ENCODE measurements at places on chromosomes 11 and 22. TPM values are rescaled to one million over a fixed set of nuclear protein-coding genes. Genes with fewer than 3 reads are reported as not detected.
A peak's percentile ranks its signal among the peaks of the same experiment; 100 is the strongest.

Gene CNIH2
- total RNA-seq, result 0.78 TPM

Gene NRXN2
- not detected for total RNA-seq

Gene BAIAP2L2
- total RNA-seq, result 0.20 TPM

Gene DEUP1
- total RNA-seq, result not detected

Gene DBX1
- total RNA-seq, result not detected

Gene NPAS4
- total RNA-seq, result not detected

Gene GPR83
- not detected for total RNA-seq

Gene RCOR2
- total RNA-seq, result 0.13 TPM

Gene ELF5
- not detected for total RNA-seq

Gene CTSW
- not detected for total RNA-seq

Gene CREB3L1
- total RNA-seq, result 0.78 TPM

Gene RNF169
- 21.3 TPM for total RNA-seq

- peak; percentile 39 for DNase-seq
Measured at GRCh38 chr11:10295064-10295901, 1.3 kb upstream of the SBF2 start.

DNA sequence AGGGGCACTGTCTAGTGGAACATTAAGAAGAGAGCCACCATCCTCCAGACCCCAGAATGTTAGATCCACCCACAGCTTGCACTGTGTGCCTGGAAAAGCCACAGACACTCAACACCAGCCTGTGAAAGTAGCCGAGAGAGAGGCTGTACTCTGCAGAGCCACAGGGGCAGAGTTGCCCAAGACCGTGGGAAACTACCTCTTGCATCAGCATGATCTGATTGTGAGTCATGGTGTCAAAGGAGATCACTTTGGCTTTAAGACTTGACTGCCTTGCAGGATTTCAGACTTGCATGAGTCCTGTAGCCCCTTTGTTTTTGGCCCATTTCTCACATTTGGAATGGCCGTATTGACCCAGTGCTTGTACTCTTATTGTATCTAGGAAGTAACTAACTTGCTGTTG, 115.9 kb upstream of the CCDC179 start:
- DNase-seq, result no peak

GRCh38 chr11:16526947-16527346, 170.6 kb upstream of the SOX6 start:
- DNase-seq, result no peak

DNA sequence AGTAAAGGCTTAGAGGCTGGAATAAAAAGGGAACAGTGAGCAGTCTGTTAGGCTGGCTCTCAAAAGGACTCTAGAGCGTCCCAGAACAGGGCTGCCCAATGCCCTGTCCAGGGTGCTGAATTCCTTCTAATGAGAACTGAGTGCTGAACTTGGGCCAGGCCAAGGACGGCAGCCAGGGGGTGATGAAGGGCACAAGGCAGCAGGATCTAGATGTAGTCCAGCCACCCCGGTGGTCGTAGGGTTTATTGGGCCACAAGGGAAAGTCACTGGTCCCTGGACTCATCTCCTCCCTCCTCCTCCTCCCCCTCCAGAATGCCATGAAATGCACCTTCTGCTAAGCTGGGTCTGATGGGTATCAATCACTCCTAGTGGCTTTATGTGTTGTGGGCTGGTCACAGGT, 19.2 kb downstream of the NPTXR start:
- DNase-seq, result peak; percentile 69

GRCh38 chr11:48167380-48167779, 49.2 kb upstream of the OR4B1 start:
- no peak for DNase-seq

GRCh38 chr22:30000566-30000965, 79.7 kb upstream of the HORMAD2 start:
- no peak for DNase-seq

- DNase-seq, result no peak
Measured at GRCh38 chr11:27241311-27242122, 121.5 kb downstream of the CCDC34 start.

DNA sequence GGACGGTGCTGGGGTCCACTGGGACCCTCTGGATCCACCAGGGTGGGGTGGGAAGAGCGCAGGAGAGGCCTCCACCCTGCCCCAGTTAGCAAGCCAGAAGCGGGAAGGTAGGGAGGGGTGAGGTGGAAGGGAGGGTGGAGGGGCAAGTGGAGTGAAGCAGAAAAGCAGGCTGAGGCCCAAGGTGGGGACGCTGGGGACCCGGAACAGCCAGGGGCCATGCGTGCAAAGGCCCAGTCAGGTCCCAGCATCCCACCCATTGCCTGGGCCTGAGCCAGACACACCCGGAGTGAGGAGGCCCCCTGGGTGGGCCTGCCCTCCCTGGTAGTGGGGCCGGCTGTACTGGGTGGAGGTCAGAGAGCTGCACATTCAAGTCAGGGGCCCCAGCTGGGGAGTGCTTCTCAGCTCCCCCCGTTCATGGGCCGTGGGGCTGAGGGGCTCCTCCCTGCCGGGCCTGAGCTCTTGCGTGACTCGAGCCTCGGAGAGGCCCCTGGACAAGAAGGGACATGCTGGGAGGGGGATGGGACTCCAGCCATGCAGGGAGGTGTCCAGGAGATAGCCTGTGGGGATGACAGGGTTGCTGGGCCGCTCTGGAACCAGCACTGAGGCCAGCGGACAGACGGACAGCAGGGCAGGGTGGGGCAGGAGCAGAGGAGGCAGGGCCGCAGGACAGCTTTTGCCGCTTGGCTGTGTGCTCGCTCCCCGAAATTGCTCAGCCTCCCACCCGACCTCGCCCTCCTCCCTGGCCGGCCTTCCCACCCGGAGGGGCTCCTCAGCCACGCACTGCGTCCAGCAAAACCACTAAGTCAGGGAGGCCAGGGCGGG, 7.7 kb downstream of the TNNT3 start:
- DNase-seq, result no peak

DNA sequence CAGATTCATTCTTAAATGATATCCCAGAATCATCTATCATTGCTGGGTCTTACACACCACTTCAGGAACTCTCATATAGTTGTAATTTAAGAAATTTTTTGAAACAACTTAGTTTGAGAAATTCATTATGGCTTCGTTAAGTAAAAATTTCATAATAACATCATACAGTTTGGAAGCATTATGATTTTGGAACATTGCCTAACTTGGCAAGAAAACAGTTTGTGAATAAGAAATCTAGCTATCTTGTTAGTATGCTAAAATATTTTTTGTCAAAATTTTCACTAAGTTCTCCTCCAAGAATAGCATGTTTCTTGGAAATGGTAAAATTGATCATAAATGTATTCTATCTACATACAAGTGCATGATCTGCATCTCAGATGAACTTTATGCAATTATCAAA, 217.7 kb downstream of the CNTN5 start:
- DNase-seq, result no peak

- DNase-seq, result no peak
Measured at GRCh38 chr22:21994881-21995444, 12.4 kb upstream of the TOP3B start.

GRCh38 chr22:21000207-21000986, 1.5 kb downstream of the THAP7 start:
- DNase-seq, result no peak

GRCh38 chr22:44412136-44412731, 85.8 kb downstream of the RTL6 start:
- no peak for DNase-seq

DNA sequence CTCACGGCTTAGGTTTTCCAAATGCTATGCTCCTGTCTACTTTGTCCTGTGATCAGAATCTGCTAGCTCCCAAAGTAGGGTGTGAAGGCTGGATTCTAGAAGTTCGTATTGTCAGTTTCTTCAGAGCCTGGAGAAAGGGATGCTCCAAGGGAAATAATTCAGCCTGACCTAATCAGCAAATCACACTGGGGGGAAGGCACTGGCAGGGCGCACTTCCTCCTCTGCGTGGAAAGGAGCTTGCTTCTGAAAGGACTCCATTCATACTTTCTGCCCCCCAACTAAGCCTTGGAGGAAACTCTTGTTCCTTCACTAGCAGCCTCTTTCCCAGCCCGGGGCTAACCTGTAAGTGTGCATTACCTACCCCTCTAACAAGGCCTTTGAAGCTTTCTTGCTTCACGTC, 165.9 kb downstream of the NAV2 start:
- no peak for DNase-seq

DNA sequence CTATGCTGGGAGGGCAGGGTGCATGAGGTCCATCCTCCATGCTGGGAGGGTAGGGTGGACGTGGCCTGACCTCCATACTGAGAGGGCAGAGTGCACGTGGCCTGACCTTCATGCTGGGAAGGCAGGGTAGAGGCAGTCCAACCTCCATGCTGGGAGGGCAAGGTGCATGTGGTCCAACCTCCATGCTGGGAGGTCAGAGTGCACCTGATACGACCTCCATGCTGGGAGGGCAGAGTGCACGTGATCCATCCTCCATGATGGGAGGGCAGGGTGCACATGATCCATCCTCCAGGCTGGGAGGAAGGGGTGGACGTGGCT, 622.2 kb downstream of the BRD1 start:
- no peak for DNase-seq

DNA sequence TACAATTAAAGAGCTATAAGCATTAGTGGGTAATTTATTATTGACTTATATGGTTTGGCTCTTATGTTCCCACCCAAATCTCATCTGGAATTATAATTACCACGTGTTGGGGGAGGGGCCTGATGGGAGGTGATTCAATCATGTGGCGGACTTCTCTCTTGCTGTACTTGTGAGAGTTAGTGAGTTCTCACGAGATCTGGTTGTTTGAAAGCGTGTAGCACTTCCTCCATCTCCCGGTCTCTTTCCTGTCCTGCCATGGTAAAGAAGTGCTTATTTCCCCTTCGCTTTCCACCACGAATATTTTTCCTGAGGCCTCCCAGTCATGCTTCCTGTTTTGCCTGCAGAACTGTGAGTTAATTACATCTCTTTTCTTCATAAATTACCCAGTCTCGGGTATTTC, 28.1 kb upstream of the CHORDC1 start:
- peak; percentile 65 for DNase-seq

GRCh38 chr22:49587987-49588386, 239.7 kb downstream of the BRD1 start:
- DNase-seq, result no peak

DNA sequence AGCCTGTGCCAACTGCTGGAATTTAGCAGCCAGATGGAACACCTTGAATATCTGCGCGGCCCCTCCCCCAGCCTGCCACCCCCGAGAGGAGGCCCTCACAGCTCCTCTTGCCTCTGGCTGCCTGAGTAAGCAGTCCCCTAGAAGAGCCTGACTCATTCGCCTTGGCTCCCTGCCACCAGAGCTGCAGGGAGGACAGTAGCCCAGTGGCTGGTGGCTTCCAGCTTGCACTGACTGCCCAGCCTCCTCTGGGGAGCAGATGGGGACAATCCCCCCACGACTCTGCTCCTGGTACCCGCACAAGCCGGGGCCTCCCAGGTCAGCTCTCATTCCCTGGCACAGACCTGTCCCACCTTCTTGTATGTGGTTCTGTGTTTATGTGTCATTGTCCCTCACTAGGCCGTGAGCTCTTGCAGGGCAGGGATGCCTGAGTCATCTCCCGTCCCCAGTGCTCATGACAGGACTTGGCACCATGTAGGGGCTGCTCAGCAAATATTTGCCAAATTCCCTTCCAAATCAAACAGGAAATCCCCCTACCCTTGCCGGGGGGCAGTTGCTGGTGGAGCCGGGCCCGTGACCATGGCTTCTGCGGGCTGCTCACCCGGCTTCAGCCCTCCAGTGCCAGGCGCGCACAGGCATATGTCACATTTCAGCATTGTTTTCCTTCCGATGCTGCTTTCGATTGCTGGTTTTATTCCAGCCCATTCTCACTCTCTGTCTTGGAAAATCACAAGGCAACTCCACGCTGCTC, 43.6 kb downstream of the CACNG2 start:
- peak; percentile 79 for DNase-seq

GRCh38 chr11:72023335-72023734, 24.6 kb downstream of the IL18BP start:
- no peak for DNase-seq

- DNase-seq, result peak; percentile 53
Measured at GRCh38 chr11:95337175-95337957, 106.4 kb upstream of the SESN3 start.

- no peak for DNase-seq
Measured at GRCh38 chr11:34480314-34480713, 33.3 kb downstream of the ELF5 start.

DNA sequence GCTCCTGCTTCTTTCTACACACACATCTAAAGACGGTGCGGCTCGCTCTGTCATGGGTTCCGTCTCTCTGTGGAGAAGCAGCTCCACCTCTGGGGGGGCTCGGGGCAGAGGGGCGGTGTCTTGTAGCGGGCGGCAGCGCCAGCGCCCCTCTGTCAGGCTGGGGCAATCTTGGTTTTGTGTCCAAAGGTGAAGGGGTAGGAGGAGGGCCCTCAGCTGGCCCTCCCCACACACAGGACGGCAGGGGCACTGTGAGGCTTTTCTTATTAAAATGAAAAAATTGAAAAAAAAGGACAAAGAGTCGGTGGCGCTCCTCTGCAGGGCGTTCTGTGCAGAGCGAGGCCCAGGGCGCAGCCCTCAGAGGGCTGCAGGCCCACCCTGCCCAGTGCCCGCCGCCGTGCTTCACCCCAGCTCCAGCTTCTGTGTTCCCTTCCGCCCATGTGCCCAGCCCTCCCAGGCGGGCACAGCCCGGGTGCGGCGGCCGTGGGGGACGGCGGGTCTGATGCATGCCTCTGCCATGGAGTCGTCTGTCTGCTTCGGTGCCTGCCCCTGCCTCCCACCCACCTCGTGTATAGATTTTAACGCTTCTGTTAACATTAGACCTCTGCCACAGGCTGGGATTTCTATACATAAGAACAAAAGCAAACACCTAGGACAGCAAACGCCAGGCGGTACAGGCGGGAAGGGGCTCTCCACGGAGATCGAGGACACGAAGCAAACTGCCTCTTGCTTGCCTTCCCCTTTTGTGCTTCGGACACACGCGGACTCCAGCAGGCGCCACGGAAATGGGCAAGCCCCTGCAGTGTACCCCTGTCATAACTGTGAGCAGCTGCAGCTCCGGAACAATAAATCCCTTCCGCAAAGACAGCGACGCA, 24.5 kb downstream of the MOB2 start:
- DNase-seq, result no peak

- no peak for DNase-seq
Measured at GRCh38 chr11:117905524-117905923, 23.7 kb downstream of the TMPRSS13 start.

DNA sequence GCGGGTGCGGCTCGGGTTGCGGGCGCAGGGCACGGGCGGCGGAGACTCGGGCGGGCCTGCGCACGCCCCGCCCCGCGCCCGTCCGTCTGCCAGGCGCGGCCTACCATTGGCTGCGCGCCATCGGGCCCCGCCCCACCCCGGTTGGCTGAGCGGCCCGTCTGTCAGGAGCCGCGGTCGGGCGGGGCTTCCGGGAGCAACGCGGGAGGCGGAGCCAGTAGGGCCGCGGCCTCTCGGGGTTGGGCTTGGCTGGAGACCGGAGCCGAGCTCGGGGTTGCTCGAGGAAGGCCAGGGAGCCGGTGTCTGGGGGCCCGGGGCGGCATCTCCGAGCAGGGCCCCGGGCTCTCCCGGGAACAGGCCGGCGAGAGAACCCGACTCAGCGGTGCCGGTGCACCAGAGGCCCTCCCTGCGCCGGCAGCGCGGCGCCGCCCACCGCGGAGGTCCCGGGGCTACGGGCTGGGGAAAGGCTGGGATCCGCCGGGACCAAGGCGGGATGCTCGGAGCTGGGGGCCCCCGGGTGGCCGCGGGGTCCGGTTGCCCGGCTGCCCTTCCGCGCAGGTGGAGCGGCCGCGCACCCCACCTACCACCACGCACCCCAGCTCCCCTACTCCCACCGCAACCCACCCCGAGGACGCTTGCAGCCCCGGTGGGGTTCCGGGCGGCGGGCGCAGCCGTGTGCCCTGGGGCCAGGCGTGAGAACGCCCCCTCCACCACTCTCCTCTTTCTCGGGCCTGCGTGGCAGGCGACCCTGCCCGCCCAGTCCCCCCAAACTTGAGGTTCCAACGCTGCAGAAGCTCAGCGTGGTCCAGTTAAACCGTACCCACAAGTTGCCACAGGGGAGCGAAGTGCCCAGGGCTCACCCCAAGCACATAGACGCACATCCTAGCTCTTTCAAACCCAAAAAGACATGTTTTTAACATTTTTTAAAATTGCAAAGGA, at the start of gene HRAS:
TSS of gene HRAS (minus strand) at position 58 of the 936 bp plus-strand sequence.
- peak; percentile 94 for DNase-seq

All from endothelial cell of umbilical vein (primary cell).